ENCODE measurements at places on chromosomes 3 and 15.
A peak's percentile ranks its signal among the peaks of the same experiment; 100 is the strongest.

DNA sequence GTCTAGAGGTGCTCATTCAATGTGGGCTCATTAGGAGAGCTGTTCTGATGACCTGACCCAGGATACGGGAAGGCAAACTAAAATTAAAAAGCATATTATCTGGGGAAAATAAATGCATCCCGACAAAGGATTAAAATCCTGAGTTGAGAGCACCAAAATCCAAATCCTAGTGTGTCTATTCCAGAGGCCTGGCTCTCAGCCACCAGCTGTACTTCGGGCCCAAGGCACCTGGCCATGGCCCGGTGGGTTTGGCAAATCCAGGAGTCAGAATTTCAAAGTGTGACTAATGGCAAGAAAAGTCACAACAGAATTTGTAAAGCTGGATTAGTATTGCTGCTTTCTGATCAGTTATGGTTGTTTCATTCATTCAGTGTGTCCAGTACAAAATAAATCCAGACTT is 2.6 kb upstream of the LYSMD4 start:
- H3K4me1 ChIP-seq = peaks cover 5% of the 10 kb centered on the region
- no peak overlapping the region for H3K4me3 ChIP-seq
- H3K36me3 ChIP-seq = no peaks in the 10 kb centered on the region
- DNase-seq = no peak

DNA sequence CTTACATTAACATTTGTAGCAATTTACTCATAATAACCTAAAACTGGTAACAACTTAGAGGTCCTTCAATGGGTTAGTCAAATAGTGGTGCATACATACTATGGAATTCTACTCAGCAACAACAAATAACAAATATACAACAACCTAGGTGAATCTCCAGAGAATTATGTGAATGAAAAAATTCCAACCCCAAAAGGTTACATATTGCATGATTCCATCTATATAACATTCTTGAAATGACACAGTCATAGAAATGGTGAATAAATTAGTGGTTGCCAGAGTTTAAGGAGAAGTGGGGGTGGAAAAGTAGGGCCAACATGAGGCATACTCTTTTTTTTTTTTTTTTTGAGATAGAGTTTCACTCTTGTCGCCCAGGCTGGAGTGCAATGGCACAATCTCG is 12.7 kb upstream of the SNTN start:
- DNase-seq = no peak
- no peaks in the 10 kb centered on the region for H3K36me3 ChIP-seq
- no peaks in the 10 kb centered on the region for H3K4me1 ChIP-seq
- no peak overlapping the region for H3K4me3 ChIP-seq
- no peaks in the 10 kb centered on the region for H3K27me3 ChIP-seq

- H3K36me3 ChIP-seq = no peaks in the 10 kb centered on the region
- H3K4me1 ChIP-seq = no peaks in the 10 kb centered on the region
- no peaks in the 10 kb centered on the region for H3K27me3 ChIP-seq
Measured at GRCh38 chr3:97389936-97390335, 374.6 kb upstream of the ARL6 start.

DNA sequence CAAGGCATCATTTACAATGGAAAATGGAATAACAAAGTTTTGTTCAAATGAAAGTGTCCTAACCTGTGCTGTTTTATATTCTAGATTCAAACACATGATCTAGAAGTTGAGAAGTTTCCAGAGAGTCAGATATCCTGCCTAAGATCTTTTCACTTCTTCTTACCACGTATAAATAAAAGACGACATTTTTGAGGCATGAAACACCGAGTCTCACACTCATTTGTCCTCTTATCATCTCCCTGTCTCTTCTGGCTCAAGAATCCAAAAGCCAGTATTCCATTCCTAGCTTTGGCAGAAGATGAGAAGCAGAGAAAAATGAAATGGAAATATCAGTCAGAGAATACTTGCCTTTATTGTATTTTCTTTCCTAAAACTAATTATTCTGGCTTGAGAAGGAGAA is 738.6 kb upstream of the NR2F2 start:
- no peak for DNase-seq
- H3K27me3 ChIP-seq = no peaks in the 10 kb centered on the region
- H3K36me3 ChIP-seq = no peaks in the 10 kb centered on the region
- H3K27ac ChIP-seq = no peak overlapping the region

DNA sequence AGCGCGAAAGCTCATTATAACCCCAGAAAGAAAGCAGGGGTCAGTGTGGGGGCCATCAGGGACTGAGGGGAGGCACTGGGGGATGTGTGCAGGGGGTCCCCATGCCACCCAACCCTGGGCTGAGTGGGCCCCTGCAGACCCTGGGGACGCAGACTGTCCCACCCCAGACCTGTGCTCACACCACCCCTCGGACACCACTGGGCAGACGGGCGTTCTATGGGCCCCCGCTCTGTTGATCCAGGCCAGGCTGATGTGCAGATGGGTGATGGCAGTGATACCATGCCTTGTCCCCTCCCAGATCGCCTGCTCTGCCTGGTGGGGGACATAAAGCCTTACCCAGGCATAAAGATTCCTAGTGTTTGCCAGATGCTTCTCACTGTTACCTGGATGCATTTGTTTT is 259.7 kb upstream of the TLE3 start:
- no peaks in the 10 kb centered on the region for H3K4me1 ChIP-seq
- no peak overlapping the region for H3K4me3 ChIP-seq
- no peaks in the 10 kb centered on the region for H3K27me3 ChIP-seq
- no peaks in the 10 kb centered on the region for H3K36me3 ChIP-seq
- DNase-seq = peak; percentile 15

DNA sequence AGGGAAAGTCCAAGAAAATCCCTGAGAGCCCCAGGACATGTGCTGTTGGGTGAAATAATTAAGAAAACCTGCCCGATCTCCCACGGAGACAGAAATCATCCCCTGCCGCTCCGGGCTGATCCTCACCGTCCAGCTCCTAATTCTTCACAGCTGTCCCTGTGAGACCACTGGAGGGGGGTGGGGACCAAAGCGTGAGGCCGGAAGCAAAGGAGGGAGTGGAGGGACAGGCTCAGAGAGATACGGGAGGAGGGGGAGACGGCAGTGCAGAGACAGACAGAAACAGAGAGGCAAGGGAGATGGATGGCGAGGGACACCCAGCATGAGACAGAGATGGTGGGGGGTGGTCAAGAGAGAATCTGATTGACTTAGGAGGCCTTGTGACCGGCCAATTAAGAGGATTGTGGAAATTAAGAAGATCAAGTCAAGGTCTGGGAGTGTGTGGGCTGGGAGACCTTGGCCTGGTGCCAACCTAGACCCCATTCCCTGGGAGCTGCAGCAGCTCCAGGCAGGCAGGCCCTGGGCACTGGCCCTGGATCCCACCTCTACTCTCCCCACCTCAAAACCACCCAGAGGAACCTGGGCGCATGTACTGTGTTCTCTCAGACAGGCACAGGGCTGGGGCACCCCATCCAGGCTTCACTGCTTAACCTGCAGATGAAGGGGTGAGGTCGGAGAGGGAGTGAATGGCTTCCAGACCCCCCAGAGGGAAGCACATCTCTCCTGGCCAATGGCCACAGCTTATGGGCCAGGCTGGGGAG is 113.2 kb upstream of the ALDH1A3 start:
- H3K27me3 ChIP-seq = no peaks in the 10 kb centered on the region
- DNase-seq = peak; percentile 28
- no peak overlapping the region for H3K4me3 ChIP-seq
- H3K36me3 ChIP-seq = no peaks in the 10 kb centered on the region
- H3K27ac ChIP-seq = peak overlapping the region; percentile 20
- no peaks in the 10 kb centered on the region for H3K4me1 ChIP-seq

DNA sequence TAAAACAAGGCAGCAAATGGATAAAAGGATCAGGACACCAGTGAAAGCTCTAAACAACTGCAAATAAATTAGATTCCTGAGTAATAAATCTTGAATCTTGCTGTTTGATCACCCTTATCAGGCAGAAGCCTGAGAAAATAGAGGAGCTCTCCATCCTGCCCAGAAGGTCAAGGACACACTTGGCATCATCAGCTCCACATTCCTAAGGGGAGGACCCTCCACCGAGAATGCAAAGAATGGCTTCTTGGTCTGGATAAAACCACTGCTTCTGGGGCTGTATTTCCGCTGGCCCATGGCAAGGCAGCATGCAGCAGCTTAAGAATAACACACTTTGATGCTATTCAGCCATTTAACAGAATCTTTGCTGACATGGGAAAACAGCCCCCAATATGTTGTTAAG is 108.9 kb upstream of the TSC22D2 start:
- H3K4me1 ChIP-seq = no peaks in the 10 kb centered on the region
- H3K36me3 ChIP-seq = no peaks in the 10 kb centered on the region
- DNase-seq = no peak
- no peak overlapping the region for H3K4me3 ChIP-seq
- H3K27me3 ChIP-seq = no peaks in the 10 kb centered on the region

DNA sequence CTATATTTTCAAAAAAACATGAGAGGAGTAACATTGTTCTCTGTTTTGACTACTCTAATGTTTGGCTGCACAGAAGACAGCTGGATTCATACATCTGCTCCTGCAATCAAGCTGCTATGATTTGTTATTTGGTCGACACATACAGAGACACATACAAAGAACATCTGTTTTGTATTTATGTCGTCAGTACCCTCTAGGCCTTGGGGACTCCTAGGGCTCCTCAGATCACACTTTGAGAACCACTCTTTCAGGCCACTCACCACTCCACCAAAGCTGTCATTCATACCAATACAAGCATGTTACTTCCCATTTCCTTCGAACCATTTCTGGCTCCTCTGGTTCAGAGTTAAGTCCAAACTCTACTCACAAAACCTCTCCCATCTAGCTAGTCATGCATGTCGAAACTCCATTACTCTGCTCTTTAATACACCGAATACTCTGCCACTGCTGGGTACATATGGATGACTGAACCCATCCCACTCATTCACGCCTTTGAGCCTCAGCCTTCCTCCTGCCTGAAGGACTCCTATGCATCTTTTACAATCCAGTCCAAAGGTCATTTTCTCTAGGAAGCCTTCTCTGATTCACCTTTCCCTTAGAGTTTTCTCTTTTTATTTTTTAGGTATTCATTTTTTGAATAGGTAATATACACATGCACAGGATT is 102.9 kb upstream of the ARHGEF3 start:
- no peak overlapping the region for H3K4me3 ChIP-seq
- H3K36me3 ChIP-seq = no peaks in the 10 kb centered on the region
- H3K27ac ChIP-seq = no peak overlapping the region
- DNase-seq = no peak
- no peaks in the 10 kb centered on the region for H3K27me3 ChIP-seq

DNA sequence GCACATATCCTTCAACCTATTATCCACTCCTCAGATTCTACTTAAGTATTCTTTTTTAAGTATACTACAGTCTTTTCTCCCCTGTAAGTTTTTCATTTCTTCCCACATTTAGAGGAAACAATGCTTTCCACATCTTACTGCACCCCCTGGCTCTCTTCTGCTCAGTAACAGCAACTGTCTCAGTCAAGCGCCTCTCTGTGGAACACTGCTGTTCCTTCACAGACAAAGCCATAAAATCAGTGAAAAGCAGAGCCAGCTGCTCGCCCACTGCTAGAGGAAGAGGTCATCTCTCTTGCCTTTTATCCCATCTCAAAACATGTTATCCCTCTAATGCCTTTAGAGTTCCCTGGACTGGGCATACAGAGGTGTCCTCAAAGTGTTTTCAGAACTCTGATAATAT is 24.8 kb downstream of the SERP1 start:
- no peak overlapping the region for H3K4me3 ChIP-seq
- H3K27ac ChIP-seq = no peak overlapping the region
- H3K4me1 ChIP-seq = no peaks in the 10 kb centered on the region
- H3K27me3 ChIP-seq = no peaks in the 10 kb centered on the region
- no peak for DNase-seq

- no peaks in the 10 kb centered on the region for H3K36me3 ChIP-seq
- no peaks in the 10 kb centered on the region for H3K27me3 ChIP-seq
- no peak for DNase-seq
- H3K4me3 ChIP-seq = no peak overlapping the region
- H3K27ac ChIP-seq = no peak overlapping the region
Measured at GRCh38 chr15:35519541-35520149, 26.3 kb downstream of the DPH6 start.

GRCh38 chr15:33243869-33244268 is 49.4 kb upstream of the FMN1 start:
- no peak overlapping the region for H3K27ac ChIP-seq
- H3K4me1 ChIP-seq = no peaks in the 10 kb centered on the region
- DNase-seq = no peak
- no peak overlapping the region for H3K4me3 ChIP-seq

DNA sequence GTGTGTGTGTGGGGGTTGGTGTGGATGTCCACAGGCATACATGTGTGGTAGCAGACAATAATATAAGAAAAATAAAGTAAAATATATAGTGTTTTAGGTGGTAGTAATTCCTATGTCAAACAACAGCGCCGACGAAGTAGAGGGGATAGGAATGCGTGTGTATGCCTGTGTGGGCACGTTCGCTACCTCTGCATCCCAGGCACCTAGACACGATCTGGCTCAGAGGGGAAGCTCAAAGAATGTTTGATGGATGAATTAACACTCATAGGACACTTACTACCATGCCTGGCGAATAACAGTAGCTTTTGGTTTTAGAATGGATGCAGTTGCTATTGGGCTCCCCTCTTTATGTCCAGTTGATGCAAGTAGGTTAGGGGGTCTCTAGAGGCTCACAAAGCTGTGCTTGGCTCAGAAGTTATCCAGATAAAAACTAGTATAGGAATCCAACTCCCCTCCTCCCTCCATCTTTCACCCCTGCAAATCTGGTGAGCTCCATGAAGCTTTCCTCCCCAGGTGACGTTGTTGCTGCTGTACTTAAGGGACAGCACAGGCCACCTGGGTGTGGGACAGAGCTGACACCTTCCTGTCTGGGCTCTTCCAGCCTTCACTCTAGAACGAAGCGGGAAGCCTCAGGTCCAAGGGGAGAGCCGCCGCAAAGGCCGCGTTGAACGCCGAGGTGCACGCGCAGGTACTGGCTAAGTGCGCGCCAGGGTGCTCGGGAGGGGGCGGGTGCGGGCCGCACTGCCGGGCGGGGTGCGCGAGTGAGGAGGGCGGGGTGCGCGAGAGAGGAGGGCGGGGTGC is 192.6 kb upstream of the LYSMD4 start:
- DNase-seq = peak; percentile 54
- no peaks in the 10 kb centered on the region for H3K36me3 ChIP-seq
- no peaks in the 10 kb centered on the region for H3K4me1 ChIP-seq
- H3K4me3 ChIP-seq = peak overlapping the region; percentile 47
- peak overlapping the region; percentile 80 for H3K27ac ChIP-seq
- H3K27me3 ChIP-seq = no peaks in the 10 kb centered on the region

DNA sequence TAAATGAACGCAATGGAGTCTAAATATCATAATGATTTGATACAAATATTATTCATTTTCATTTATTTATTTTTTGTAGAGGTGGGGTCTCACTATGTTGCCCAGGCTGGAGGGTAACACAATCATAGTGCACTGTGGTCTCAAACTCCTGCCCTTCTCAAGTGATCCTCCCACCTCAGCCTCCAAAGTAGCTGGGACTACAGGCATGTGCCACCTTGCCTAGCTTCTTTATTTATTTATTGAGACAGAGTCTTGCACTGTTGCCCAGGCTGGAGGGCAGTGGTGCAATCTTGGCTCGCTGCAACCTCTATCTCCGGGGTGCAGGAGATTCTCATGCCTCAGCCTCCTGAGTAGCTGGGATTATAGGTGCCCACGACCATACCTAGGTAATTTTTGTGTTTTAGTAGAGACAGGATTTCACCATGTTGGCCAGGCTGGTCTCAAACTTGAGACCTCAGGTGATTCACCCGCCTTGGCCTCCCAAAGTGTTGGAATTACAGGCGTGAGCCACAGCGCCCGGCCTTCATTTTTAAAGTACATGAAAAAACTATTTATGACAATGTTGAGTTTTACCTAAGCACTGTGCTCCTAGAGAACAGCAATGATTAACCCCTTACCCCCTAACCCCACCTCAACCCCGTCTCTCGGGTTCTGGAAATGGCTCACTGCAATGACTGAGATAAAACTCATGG is 4.0 kb upstream of the AEN start:
- no peaks in the 10 kb centered on the region for H3K27me3 ChIP-seq
- H3K36me3 ChIP-seq = no peaks in the 10 kb centered on the region
- H3K4me1 ChIP-seq = peaks cover under 1% of the 10 kb centered on the region
- H3K4me3 ChIP-seq = no peak overlapping the region
- H3K27ac ChIP-seq = no peak overlapping the region
- no peak for DNase-seq
